NCI-H146 (cell line): ENCODE measurements at places on chromosomes 1 and 21.

- peak; percentile 95 for DNase-seq
Measured at GRCh38 chr1:201154389-201155165, at the start of gene TMEM9. Gene TMEM9, minus strand, starts transcription at chr1:201154474. Its CDS starts 551 bp downstream, at chr1:201153923.

- DNase-seq, result no peak
Measured at GRCh38 chr1:177869586-177869985, 100.3 kb downstream of the SEC16B start.

DNA sequence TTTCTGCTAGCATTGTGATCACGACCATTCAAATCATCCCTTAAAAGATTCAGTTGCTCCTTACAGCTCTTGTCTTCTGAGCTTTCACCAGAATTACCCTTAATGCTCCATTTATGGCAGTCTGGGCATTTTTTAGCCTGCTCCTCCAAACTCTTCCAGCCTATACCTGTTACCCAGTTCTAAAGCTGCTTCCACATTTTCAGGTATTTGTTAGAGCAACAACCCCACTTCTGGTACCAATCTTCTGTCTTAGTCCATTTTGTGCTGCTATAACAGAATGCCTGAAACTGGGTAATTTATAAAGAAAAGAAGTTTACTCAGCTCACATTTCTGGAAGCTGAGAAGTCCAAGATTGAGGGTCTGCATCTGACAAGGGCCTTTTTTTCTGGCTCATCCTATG, 17.2 kb downstream of the MYBPH start:
- DNase-seq, result no peak

DNA sequence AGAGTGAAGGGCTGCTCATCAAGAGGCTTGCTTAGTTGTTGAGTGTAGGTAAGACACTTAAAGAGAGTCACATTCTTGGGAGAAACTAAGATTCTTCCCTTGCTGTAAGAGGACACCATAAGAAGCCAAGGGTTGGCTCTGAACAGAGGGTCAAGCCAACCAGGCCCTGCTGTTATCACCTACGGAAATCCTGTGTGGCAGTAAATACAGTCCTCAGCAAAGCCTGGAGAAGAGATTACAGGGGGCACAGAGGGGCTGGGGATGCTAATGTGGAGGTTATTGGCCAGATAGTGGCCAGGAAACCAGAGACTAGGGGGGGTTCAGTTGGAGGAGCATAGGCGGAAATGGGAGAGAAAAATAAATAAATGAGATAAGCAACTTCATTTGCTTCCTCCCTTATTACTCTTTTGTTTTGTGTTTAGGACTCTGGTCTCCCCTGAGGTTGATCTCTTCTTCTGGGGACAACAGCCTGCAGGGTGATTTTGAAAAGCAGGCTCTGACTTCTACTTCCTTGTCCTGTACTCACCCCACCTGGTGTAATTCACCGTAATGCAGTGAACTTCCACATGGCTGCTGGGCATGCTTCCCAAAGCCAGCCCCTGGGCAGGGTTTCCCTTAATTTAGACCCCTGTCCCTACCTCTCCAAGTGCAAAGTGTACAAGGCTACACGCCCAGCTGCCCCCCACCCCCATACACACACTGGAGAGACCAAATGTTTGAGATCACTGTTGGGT, 40.9 kb downstream of the MTARC1 start:
- no peak for DNase-seq

GRCh38 chr1:23421343-23421742, 3.2 kb downstream of the TCEA3 start:
- no peak for DNase-seq

GRCh38 chr1:41711581-41711980, 207.1 kb downstream of the HIVEP3 start:
- no peak for DNase-seq

- no peak for DNase-seq
Measured at GRCh38 chr1:91731815-91732214, 154.1 kb downstream of the TGFBR3 start.

DNA sequence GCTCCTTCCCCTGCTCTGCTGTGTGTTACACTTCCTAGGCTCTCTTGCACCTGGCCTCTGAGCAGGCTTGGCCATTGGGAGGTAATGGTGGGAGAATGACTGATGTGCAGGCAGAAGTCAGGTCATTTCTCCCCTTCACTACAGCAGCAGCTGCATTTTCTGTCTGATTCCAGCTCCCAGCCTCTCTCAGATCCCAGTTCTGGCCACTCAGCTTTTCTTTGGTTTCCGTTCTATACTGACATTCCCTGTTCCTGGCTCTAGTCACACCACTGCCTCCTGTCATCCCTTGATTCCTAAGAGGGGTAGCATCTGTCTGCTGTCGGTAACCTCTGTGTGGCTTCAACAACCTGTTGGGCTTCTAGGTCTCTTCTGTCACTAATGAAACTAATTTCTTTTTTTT, 127.7 kb upstream of the HOOK1 start:
- DNase-seq, result no peak

- DNase-seq, result no peak
Measured at GRCh38 chr1:155083865-155084721, 5.5 kb downstream of the EFNA3 start.

GRCh38 chr1:200448034-200448762, 38.4 kb upstream of the ZNF281 start:
- no peak for DNase-seq

DNA sequence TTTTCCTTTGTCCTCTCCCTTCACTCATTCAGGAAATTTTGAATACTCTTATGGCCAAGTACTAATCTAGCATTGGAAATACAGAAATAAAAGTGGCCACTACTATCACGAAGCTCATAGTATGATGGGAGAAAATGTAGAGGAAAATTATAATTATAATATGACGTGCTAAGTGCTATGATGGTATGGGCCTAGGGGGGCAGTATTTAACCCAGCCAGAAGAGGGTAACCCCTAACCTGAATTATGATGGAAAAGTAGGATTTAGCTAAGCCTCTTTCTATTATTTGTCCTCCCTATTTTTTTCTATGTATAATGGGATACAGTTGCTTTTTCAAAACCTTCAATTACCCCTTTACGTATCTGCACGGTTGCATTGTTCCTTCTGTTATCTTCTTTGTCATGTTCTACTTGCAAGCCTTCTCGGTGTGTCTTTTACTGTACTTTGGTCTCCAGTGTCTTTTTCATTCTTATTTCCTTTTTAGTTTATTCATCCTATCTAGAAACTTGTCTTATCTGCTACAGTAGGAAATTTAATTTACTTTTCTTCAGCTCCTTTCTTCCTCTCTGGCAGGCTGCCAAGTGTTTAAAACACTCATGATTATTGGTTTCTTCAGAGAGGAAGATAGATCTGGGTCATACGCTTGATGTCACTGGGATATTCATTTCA, 88.8 kb upstream of the GPR52 start:
- peak; percentile 6 for DNase-seq

- DNase-seq, result no peak
Measured at GRCh38 chr1:18836654-18837053, 22.8 kb downstream of the TAS1R2 start.

DNA sequence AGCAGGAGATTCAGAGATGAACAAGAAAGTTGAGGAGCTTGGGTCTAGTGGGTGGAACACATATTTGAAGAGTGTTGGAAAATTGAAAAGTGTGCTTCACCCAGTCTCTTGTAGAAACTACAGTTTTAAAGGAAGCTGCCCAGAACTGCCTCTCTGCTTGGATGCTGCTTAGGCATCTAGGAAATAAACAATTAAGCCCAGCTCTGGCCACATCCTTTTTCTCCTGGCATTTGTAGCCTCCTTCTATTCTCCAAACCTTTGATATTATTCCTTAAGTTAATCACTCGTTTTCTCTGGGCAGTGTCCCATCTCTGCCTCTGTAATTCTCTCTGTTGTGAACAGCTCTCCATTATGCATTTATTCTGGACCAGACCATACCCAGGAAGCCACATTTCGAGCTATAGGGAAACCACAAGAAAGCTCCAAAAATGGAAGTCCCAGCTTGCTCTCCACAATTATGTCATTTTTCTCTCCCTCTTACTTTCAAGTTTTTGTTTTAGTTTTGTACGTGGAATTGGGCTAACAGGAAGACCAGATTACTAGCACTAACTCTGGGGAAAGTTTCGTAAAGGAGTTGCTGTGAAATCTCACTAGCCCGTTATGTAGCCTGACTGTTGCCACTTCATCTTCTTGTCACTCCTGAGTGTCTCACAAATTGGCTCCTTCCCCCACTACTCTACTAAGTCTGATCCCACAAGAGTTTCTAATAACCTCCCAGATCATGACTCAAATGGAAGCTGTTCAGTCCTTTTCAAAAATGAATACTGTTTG, 102.2 kb downstream of the NTMT2 start:
- no peak for DNase-seq

- no peak for DNase-seq
Measured at GRCh38 chr1:93907718-93908117, 1.5 kb downstream of the GCLM start.

DNA sequence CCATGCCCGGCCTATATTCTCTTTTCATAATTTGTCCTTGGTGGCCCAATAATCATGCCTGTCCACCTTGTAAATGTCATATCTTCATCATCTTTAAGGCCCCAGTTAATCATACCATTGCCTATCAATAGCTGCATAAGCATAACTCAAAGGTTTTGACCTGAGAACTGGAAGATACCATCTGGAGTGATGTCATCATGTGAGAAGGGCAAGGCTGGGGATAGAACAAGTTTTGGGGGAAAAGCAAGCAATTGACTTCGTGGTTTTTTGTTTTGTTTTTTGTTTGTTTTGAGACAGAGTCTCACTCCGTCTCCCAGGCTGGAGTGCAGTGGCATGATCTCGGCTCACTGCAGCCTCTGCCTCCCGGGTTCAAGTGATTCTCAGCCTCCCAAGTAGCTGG, 6.2 kb downstream of the UBIAD1 start:
- DNase-seq, result no peak

GRCh38 chr1:227886993-227887696, 60.6 kb downstream of the WNT9A start:
- peak; percentile 49 for DNase-seq

DNA sequence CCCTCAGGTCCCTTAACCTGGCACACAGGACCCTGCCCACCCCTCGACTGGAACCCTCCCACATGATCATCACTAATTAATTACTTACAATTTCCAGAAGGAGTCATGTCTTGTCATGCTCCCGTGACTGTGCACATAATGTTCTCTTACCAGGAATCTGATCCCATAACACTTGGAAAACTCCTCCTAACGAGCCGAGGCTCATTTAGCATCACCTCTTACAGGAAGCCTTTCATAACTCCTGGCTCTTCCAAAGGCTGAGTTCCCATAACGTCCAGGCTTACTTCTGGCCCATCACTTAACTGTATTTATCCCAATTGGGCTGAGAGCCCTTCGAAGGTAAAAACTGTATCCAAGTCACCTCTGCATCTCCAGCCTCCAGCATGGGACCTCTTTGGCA, 147.9 kb upstream of the JUN start:
- DNase-seq, result no peak

GRCh38 chr1:243345205-243345604, 89.4 kb downstream of the SDCCAG8 start:
- DNase-seq, result no peak

- peak; percentile 16 for DNase-seq
Measured at GRCh38 chr1:46558141-46558963, 6.9 kb upstream of the KNCN start.

GRCh38 chr1:245687152-245687635, 532.4 kb downstream of the KIF26B start:
- DNase-seq, result no peak

GRCh38 chr1:105865546-105865945, 1190.9 kb upstream of the PRMT6 start:
- DNase-seq, result no peak

GRCh38 chr1:231855361-231855760, 228.8 kb downstream of the DISC1 start:
- no peak for DNase-seq

- no peak for DNase-seq
Measured at GRCh38 chr21:43665879-43666278, 6.5 kb downstream of the RRP1B start.

DNA sequence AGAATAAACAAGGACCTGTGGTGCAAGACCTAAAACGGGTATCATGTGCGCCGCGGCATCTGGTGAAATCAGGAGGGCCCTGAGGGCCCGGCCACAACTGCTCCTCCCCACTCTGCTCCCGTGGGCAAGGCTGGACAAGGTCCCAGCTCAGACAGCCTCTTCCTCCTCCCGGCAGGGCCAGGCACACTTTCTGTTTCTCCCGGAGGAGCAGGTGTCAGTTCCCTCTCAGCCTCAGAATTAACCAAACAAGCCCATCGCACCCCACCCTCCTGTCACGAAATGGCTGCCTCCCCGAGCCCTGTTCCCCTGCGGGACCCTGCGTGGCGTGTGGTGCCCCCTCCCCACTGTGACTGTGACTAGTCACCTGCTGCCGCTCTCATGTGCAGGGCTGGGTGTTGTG, 15.2 kb downstream of the PTTG1IP start:
- DNase-seq, result no peak

DNA sequence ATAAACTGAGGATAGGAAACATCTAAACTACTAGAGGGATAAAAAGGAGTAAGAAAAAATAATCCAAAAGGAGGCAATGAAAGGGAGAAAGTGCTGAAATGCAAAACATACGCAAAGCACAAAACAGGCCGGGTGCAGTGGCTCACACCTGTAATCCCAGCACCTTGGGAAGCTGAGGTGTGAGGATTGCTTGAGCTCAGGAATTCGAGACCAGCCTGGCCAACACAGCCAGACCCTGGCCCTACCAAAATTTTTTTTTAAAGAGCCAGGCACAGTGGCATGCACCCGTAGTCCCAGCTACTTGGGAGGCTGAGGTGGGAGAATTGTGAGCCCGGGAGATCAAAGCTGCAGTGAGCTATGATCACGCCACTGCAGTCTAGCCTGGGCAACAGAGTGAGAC, 10.5 kb downstream of the SPOCD1 start:
- no peak for DNase-seq

GRCh38 chr1:245615001-245615400, 460.2 kb downstream of the KIF26B start:
- DNase-seq, result no peak

- no peak for DNase-seq
Measured at GRCh38 chr1:200034262-200034557, 6.7 kb downstream of the NR5A2 start.

- DNase-seq, result no peak
Measured at GRCh38 chr1:63328781-63329180, 6.4 kb downstream of the FOXD3 start.

- DNase-seq, result no peak
Measured at GRCh38 chr1:60145771-60146170, 72.2 kb upstream of the C1orf87 start.

- DNase-seq, result no peak
Measured at GRCh38 chr21:18138507-18138906, 106.1 kb upstream of the CHODL start.

GRCh38 chr1:155186067-155186793, 12.6 kb downstream of the TRIM46 start:
- no peak for DNase-seq

DNA sequence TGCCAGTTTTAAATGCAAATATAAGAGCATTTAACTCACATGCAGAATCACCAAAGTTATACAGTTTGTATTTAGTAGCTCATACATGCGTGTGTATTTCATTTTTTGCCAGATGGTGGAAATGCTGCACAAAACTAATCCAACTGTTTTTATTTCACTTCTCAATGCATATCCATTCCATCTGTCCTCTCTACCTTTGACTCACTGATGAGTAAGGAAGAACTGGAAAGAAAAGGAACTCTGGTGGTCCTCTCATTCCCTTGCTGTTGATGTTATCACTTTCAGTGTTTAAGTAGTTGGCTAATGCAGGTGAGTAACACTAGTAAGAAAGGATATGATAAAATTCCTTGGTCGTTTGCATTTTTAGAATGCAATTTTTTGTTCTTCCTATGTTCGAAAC, 5.7 kb upstream of the SLC1A7 start:
- no peak for DNase-seq

GRCh38 chr21:44329086-44329889, 9.9 kb downstream of the CFAP410 start:
- DNase-seq, result peak; percentile 7
